MCF 10A (cell line): ENCODE measurements at places on chromosomes 16 and 17.

DNA sequence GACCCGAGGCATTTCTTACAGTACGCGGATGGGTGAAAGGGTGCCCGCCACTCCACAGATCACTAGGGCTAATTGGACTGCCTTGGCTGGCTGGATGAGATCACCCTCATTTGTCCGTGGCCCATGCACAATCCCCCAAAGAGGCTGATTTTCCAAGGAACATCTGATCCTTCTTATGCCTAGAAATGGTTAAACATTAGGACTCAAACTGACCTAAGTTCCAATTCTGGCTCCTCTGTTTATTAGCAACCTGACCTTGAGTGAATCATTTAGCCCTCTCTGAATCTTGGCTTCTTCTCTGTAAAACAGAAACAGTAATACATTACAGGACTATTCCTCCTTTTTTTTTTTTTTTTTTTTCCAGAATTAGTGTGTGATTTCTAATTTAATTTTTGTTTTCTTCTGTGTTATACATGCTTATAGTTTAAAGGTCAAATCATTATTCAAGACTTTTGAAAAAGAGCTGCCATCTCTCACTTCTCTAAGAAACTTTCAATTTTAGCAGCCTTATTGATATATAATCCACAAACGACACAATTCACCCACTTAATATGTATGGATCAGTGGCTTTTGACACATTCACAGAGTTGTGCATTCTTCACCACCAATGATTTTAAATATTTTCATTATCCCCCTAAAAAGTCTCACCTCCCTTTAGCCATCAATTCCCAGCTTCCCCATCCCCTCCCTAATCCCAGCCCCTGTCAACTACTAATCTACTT is 45.4 kb upstream of the TMEM132E start:
- DNase-seq = no peak

DNA sequence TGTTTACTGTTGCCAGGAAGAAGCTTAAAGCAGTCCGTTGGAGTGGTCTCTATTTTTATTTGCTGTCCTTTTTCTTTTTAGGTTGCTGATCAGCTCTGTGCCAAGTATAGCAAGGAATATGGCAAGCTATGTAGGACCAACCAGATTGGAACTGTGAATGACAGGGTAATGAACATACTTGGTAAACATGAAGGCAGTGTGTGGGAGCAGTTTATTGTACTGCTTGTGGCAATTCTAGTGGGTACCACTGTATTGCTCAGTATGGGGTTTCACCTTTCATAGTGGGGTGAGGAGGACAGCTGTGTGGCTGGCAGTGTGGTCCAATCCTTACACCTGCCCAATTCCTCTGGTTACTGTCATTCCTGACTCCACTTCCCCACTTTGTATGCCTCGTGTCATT is 25.3 kb downstream of the IST1 start:
- no peak for DNase-seq

- no peak for DNase-seq
These were observed 462.6 kb upstream of the MAF start for GRCh38 chr16:80063031-80063712.

DNA sequence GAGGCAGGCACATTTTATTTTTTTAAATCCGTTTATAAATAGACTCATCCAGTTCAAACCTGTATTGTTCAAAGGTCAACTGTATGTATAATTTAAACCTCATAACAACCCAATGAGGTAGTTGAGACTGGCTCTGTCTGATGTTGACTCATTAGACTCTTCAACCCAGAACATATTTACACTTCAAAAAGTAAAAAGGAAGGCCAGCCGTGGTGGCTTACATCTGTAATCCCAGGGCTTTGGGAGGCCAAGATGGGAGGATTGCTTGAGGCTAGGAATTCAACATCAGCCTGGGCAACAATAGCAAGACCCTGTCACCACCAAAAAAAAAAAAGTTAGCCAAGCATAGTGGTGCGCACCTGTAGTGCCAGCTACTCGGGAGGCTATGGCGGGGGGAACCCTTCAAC is 32.5 kb upstream of the DHRS7B start:
- no peak for DNase-seq

DNA sequence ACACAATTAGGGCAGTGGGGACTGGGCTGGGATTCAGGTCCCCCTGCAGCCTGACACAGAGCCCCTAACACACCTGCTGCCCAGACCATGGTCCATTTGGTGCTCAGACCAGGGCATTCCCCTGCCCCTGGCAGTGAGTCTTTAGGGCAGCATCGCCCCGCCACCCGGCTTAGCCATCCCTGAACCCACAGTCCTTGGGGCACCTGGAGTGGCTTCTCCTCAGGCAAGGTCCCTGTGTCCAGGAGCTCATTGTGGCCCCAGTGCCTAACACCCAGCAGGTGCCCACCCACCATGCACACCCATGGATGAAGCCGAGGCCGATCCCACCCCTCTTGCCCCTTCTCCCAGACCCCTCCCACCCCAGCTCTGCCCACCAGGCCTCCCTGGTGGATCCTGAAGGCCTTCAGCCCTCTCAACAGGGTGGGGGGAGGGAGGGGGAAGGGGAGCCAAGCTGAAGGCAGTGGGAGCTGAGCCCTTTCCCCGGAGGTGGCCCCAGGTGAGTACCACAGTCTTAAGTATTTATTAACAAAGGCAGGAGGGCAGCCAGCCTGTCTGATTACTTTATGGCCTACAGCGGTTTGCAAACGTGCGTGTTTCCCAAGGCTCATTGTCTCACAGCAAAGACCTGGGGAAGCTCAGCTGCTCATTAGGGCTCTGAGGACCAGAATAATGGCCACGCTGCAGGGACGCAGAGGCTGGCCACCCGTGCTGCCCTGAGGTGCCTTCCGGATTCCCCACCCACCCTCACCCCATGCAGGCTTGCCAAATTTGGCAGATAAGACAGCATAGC is 38.5 kb downstream of the RBFOX3 start:
- no peak for DNase-seq

DNA sequence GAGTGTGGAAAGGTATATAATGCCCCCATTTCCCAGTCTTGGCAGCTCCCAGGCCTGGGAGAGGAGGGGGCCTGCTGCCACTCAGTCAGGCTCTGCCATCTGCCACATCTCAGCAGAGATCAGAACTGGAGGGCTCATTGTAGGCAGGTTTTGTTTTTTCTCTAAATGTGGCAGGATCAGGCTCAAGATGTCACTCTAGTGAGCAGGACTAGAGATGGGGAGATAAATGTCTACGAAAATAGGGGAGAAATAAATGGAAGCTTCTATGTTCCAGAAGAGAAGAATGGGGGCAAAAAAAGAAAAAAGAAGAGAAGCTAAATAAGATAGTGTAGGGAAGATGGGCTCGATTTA is 13.9 kb downstream of the NXPH3 start:
- DNase-seq = no peak

DNA sequence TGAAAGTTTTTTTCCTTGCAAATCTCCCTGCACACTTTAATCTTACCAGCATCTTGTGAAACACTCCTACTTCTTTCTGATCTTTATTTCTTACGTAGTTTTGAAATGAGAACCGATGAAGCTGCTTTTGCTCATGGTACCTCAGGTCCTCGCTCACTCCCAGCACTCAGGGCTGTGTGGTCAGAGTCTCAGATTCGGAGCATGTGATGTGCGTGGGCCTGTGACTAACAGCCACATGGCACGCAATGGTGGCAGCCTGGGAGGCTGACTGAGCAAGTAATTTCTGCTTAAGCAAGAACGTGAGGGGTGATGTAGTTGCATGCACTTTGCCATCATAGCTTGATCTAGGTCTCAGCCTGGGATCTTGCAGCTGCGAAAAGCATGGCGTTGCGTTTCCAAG is 624.3 kb downstream of the MAF start:
- no peak for DNase-seq

DNA sequence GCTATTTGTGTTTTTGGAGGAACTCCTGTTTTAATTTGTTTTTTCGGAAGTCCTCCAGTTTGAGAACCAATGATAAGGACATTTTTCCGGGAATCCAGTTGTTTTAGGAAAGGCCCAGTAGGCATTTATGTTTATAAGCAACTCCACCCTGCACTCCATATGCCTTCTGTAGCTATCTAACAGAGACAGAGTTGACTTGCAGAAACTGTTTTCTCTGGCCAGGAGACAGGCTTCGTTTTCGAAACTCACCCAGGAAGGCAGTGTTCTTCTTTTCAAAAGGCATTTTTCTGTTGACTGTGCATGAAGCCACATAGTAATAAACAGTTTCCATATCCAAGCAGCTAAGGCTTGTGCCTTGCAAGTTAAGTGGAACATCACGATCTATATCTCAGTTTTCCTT is 587.1 kb downstream of the WWOX start:
- no peak for DNase-seq

GRCh38 chr17:59508999-59509625 is 56.3 kb upstream of the DHX40 start:
- no peak for DNase-seq

- no peak for DNase-seq
These were observed 715.0 kb upstream of the CDH8 start for GRCh38 chr16:62751218-62751617.

DNA sequence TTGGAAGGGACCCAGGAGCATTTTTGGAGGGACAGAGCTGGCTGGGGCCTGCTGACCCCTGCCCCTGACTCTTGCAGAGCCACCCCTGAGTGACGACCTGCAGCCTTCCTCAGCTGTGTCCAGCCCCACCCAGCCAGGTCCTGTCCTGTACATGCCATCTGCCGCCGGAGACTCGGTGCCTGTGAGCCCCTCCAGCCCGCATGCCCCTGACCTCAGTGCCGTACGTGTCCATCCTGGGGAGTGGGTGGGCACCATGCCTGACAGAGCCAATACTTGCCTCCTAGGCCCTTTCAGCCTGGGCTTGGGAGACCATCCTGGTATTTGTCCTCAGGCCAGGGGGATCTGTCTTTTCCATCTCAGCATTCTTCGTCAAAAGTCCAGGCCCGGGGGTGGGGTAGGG is 27.5 kb downstream of the UNC13D start:
- DNase-seq = no peak

DNA sequence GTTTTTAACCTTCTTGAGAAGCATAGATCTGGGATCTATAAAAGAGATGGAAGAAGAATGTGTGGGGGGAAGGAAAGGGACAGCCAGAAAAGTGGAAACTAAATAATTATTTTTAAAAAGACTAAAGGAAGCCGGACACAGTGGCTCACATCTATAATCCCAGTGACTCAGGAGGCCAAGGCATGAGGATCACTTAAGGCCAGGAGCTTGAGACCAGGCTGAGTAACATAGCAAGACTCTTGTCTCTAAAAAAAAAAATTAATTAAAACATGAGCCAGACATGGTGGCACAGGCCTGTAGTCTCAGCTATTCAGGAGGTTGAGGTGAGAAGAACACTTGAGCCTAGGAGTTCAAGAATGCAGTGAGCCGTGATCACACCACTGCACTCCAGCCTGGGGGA is 335.1 kb downstream of the GRIN2A start:
- DNase-seq = no peak

DNA sequence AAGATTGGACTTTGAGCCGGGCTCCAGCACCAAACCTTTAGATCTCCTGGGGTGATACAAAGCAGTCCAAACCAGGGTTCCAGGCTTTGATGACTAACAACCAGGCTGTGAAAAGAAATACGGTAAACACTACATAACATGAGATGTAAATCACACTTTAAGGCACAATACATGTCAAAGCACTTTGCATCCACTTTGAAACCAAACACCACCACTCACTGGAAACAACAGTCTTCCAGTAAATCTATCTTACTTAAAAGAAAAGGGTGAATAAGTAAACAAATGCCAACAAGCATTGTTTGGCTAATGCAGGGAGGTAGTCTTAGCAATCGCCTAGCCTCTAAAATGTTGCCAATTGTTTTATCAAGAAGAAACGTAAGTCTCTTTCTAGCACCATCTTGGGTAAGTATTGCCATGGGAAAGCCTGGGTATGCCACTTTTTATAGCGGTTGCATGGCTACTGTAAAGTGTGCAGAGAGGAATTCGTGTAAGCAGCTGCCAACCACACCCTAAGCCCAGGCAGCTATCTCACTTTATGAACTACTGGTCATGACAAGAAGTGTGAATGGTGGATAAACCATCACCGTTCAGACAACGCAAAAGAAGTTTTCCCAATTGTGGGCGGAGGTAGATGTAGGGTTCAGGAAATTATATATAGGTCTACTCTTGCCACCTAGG is 267.4 kb upstream of the PSMD7 start:
- no peak for DNase-seq

DNA sequence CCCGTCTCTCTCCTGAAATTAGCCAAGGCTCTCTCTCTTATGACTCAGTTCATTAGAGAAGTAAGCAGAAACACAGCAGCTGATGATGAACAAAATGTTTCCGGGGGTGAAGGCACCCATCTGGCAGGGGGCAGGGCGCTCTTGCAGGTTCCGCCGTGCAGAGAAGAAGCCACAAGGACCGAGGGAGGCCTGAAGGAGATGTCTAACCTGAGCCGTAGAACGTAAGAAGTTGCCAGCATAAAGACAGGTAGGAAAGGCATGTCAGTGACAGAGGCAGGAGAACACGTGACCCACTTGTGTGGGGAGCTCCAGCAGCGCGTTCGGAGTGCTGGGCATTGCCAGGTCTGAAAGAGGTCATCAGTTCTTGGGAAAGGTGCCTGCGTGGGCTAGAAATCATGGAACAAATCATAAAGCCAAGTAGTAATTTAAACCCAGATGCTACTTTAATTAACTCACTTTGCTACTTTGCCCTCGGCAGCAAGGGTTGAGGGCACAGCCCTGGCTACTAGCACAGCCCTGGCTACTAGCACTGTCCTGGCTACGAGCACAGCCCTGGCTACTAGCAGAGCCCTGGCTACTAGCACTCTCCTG is 198.6 kb downstream of the RPTOR start:
- DNase-seq = no peak
